ENCODE measurements at places on chromosomes 1 and 21.

- peak overlapping the region; percentile 76 for H3K4me3 ChIP-seq
- H3K4me1 ChIP-seq = peaks cover 6% of the 10 kb centered on the region
- no peak for DNase-seq
- H3K36me3 ChIP-seq = no peaks in the 10 kb centered on the region
- H3K27ac ChIP-seq = peak overlapping the region; percentile 57
Measured at GRCh38 chr1:61742620-61743430, 545 bp downstream of the PATJ start.

- peaks cover 7% of the 10 kb centered on the region for H3K36me3 ChIP-seq
- no peaks in the 10 kb centered on the region for H3K4me1 ChIP-seq
- H3K27ac ChIP-seq = no peak overlapping the region
- H3K4me3 ChIP-seq = no peak overlapping the region
Measured at GRCh38 chr1:40987439-40988276, 8.2 kb downstream of the CTPS1 start.

DNA sequence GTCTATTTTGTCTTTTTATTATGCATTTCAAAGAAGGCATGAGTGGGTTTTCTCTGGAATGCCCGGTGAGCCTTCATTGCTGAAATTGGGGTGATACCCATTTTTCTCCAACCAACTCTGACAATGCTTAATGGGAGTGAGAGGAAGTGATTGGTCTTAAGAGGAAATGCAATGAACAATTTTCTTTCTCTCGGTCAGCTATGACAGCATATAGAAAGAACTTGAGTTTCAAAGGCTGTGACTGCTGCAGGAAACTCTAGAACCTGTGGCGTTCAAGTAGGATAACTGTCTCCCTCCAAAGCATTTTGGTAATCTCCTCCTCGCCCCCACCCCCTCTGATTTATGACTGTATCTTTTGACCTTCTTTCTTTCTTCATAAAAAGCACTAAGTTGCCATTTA lies 155.9 kb downstream of the LYPLAL1 start:
- no peaks in the 10 kb centered on the region for H3K27me3 ChIP-seq
- H3K27ac ChIP-seq = no peak overlapping the region
- DNase-seq = no peak
- no peaks in the 10 kb centered on the region for H3K4me1 ChIP-seq
- no peak overlapping the region for H3K4me3 ChIP-seq
- no peaks in the 10 kb centered on the region for H3K36me3 ChIP-seq

GRCh38 chr1:207463021-207463420 lies 8.9 kb downstream of the CR2 start:
- no peak overlapping the region for H3K27ac ChIP-seq
- H3K36me3 ChIP-seq = no peaks in the 10 kb centered on the region
- no peak for DNase-seq
- H3K4me3 ChIP-seq = no peak overlapping the region

DNA sequence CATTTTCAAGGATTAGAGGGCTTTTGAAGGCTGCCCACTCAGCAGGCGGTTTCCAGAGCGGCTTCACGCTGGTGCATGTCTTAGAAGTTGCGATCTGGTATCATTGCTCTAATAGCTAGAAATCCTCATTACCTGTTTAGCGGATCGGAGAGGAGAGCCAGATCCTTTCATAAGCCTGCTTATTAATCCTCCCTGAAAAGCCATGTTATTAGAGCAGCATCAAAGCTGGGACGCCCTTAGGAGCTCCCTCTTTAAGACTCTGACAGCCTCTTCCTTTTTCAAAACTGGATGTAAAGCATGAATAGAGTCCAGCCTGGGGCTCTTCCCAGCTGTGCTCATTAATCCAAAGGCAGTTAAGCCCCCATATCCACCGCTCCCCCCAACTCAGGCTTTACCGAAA lies 13.9 kb upstream of the CTSE start:
- H3K4me3 ChIP-seq = no peak overlapping the region
- DNase-seq = no peak
- no peak overlapping the region for H3K27ac ChIP-seq
- H3K36me3 ChIP-seq = no peaks in the 10 kb centered on the region
- H3K4me1 ChIP-seq = peaks cover 11% of the 10 kb centered on the region
- no peaks in the 10 kb centered on the region for H3K27me3 ChIP-seq

DNA sequence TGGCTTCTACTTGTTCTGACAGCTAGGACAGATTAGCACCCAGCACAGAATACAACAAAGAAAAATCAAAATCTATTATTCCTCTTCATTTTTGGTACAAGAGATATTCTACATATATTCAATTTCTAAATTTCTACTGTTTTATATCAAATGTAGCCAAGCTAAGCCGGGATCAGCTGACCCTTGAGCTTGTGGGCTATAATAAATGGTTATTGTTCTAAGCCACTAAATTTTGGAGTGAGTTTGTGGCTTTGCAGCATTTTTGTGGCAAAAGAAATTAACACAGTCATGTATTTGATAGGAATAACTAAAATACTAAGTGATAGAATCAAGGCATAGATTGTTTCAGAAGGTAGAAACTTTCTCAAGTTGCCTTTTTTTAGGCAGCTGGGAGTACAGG lies 50.7 kb downstream of the APP start:
- no peaks in the 10 kb centered on the region for H3K4me1 ChIP-seq
- no peak for DNase-seq
- H3K27me3 ChIP-seq = no peaks in the 10 kb centered on the region
- no peak overlapping the region for H3K27ac ChIP-seq

GRCh38 chr1:39422614-39423013 lies 68.8 kb upstream of the BMP8A start:
- H3K4me1 ChIP-seq = no peaks in the 10 kb centered on the region
- H3K4me3 ChIP-seq = no peak overlapping the region
- H3K27ac ChIP-seq = no peak overlapping the region
- no peak for DNase-seq

DNA sequence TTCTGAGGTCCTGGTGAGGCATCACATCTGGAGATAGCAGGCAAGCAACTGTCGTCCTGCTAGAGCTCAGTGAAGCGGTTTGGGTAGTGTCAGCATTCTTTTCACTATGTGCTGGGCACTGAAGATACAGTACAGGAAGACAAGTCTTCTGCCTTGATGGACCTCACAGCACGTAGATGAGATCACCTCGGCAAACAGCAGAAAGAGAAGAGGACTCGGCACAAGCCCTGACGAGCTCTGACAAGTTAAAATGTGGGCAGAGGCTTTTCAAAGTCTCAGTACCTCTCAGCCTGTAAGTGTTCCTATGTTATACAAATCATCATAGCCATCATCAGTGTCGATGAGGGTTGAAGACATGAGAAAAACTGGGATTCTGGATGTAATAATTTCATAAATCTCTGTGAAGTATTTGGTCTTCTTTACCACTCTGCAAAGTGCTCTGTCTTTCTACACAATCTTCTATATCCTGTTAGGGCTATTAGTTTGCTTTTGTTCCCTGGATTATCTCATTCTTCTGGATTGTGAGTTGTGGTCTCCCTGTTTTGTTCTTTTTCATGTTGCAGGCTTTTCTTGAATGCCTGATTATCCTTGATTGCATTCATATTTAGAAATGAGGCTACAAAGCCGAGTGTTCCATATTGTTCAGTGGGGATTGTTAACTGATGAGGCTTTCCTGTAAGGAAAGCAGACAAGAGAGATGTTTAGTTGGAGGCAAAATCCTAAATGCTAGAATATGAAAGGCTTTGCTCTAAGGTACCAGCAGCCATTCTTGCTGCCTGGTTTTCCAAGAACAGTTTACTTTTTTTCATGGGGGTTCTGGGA lies 24.2 kb downstream of the MAEL start:
- no peak overlapping the region for H3K4me3 ChIP-seq
- no peak overlapping the region for H3K27ac ChIP-seq
- no peaks in the 10 kb centered on the region for H3K36me3 ChIP-seq
- H3K4me1 ChIP-seq = peaks cover 3% of the 10 kb centered on the region

GRCh38 chr1:18951818-18952391 lies 4.6 kb downstream of the IFFO2 start:
- H3K27ac ChIP-seq = peak overlapping the region; percentile 100
- DNase-seq = peak; percentile 83
- no peaks in the 10 kb centered on the region for H3K36me3 ChIP-seq
- H3K4me3 ChIP-seq = peak overlapping the region; percentile 55
- no peaks in the 10 kb centered on the region for H3K27me3 ChIP-seq
- peaks cover 82% of the 10 kb centered on the region for H3K4me1 ChIP-seq

- H3K4me1 ChIP-seq = no peaks in the 10 kb centered on the region
- H3K4me3 ChIP-seq = no peak overlapping the region
- H3K36me3 ChIP-seq = no peaks in the 10 kb centered on the region
- H3K27me3 ChIP-seq = no peaks in the 10 kb centered on the region
- DNase-seq = no peak
- no peak overlapping the region for H3K27ac ChIP-seq
Measured at GRCh38 chr1:41941381-41941780, 22.7 kb upstream of the HIVEP3 start.

- H3K27me3 ChIP-seq = peaks cover 18% of the 10 kb centered on the region
- no peak for DNase-seq
- H3K27ac ChIP-seq = no peak overlapping the region
- H3K36me3 ChIP-seq = no peaks in the 10 kb centered on the region
- no peak overlapping the region for H3K4me3 ChIP-seq
Measured at GRCh38 chr1:204250428-204251030, 36.7 kb upstream of the GOLT1A start.

GRCh38 chr1:22238356-22239224 lies 95.7 kb upstream of the WNT4 start:
- peaks cover 25% of the 10 kb centered on the region for H3K27me3 ChIP-seq
- no peak for DNase-seq
- no peaks in the 10 kb centered on the region for H3K36me3 ChIP-seq
- no peak overlapping the region for H3K27ac ChIP-seq

DNA sequence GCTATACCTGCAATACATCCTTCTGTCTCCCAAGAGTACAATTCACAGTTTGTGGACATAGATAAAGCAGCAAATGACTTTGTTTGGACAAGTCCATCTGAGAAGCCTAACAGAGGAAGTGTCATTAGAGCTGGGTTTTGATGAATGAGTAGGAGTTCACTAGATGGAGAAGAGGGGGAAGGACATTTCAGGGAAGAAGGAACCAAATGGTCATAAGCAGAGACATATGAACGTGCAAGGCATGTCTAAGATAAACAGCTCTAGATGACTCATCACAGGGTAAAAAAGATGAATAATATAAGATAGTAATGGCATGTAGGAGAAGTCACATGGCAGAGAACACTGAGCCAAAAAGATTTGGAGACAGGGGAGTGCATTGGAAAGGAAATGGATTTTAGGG lies 54.5 kb downstream of the HMGB4 start:
- DNase-seq = no peak
- H3K4me3 ChIP-seq = no peak overlapping the region
- no peaks in the 10 kb centered on the region for H3K36me3 ChIP-seq
- no peaks in the 10 kb centered on the region for H3K27me3 ChIP-seq

- DNase-seq = no peak
- H3K36me3 ChIP-seq = no peaks in the 10 kb centered on the region
- no peaks in the 10 kb centered on the region for H3K4me1 ChIP-seq
- no peak overlapping the region for H3K27ac ChIP-seq
- no peaks in the 10 kb centered on the region for H3K27me3 ChIP-seq
Measured at GRCh38 chr1:44621841-44622286, 52.4 kb downstream of the TMEM53 start.

DNA sequence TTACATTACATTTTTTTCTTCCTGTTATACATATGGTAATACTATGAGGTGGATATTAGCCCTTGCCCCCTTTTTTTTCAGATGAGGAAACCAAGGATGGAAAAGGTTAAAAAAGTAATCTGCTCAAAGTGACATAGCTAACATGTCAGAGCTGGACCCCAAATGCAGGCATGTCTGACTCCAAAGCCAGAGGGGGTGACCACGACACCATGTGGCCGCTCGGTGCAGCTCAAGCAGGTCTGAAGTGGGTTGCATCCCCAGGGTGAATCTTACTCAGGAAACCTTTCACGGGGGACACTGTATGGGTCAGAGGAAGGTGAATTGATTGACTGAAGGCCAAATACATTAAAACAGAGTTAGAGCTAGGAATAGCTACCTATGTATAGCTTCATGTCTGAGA lies 34.8 kb downstream of the CD34 start:
- H3K4me1 ChIP-seq = peaks cover 9% of the 10 kb centered on the region
- H3K4me3 ChIP-seq = no peak overlapping the region
- H3K36me3 ChIP-seq = no peaks in the 10 kb centered on the region

DNA sequence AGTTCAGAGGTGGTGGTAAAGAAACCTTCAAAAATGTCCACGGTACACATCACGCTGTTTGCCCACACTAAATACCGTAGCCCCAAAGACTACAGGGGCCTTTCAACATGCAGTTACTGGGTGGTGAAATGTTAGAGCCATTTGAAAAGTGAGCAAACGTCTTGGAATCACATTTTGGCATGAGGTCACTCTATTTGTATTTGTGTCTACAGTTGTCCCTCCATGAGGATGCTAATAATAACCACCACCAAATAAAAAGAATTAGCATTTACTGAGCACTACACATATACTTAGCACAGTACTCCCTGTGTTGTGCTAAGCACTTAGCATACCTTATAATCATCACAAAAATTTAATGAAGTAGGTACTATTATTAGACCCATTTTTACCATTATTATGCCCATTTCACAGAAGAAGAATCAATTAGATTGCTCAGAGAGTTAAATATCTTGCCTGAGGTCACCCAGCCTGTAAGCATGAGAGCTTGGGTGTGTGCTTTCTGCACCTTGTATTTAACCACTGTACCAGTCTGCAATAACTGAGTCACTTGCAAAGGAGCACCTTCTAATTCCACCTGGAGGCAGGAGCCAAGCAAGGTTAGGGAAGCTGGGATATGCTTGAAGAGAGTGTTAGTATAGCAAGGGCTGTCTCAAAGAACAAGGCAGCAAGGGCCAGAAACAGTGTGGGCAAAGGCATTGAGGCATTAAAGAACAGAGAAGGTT lies 57.4 kb downstream of the DNTTIP2 start:
- no peak overlapping the region for H3K27ac ChIP-seq
- H3K36me3 ChIP-seq = no peaks in the 10 kb centered on the region
- peaks cover 16% of the 10 kb centered on the region for H3K4me1 ChIP-seq
- no peak for DNase-seq
- H3K4me3 ChIP-seq = no peak overlapping the region
- H3K27me3 ChIP-seq = no peaks in the 10 kb centered on the region

GRCh38 chr1:101198842-101199636 lies 37.8 kb upstream of the S1PR1 start:
- DNase-seq = no peak
- H3K4me1 ChIP-seq = no peaks in the 10 kb centered on the region
- no peak overlapping the region for H3K27ac ChIP-seq
- no peaks in the 10 kb centered on the region for H3K27me3 ChIP-seq
- H3K4me3 ChIP-seq = no peak overlapping the region
- H3K36me3 ChIP-seq = no peaks in the 10 kb centered on the region

DNA sequence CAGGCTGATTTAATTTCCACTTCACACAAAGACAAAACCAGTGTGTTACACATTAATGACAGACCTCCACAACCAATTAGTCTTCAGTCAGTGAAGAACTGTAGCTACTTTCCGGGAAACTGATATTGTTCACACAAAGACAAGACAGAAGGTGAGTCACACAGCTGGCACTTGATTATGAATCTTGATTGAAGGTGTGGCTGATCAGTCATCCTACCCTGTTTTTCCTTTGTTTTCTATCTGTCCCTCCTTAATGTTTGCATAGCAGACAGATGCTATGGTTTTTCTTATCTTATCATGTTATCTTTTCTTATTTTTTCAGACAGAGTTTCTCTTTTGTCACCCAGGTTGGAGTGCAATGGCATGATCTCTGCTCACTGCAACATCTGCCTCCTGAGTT lies 185.1 kb upstream of the GREM2 start:
- H3K27me3 ChIP-seq = no peaks in the 10 kb centered on the region
- DNase-seq = no peak
- no peak overlapping the region for H3K27ac ChIP-seq
- H3K4me3 ChIP-seq = no peak overlapping the region
- H3K36me3 ChIP-seq = no peaks in the 10 kb centered on the region

GRCh38 chr1:35708441-35708921 lies 10.2 kb downstream of the C1orf216 start:
- H3K27me3 ChIP-seq = peaks cover 36% of the 10 kb centered on the region
- no peak overlapping the region for H3K27ac ChIP-seq
- peak overlapping the region; percentile 26 for H3K4me3 ChIP-seq
- no peaks in the 10 kb centered on the region for H3K36me3 ChIP-seq
- no peak for DNase-seq

Measured in T-cell (primary cell).